AG08396 (cell line): ENCODE measurements at places on chromosomes 2 and 18.

- DNase-seq = no peak
These were observed 22.4 kb upstream of the EML6 start for GRCh38 chr2:54701029-54701428.

DNA sequence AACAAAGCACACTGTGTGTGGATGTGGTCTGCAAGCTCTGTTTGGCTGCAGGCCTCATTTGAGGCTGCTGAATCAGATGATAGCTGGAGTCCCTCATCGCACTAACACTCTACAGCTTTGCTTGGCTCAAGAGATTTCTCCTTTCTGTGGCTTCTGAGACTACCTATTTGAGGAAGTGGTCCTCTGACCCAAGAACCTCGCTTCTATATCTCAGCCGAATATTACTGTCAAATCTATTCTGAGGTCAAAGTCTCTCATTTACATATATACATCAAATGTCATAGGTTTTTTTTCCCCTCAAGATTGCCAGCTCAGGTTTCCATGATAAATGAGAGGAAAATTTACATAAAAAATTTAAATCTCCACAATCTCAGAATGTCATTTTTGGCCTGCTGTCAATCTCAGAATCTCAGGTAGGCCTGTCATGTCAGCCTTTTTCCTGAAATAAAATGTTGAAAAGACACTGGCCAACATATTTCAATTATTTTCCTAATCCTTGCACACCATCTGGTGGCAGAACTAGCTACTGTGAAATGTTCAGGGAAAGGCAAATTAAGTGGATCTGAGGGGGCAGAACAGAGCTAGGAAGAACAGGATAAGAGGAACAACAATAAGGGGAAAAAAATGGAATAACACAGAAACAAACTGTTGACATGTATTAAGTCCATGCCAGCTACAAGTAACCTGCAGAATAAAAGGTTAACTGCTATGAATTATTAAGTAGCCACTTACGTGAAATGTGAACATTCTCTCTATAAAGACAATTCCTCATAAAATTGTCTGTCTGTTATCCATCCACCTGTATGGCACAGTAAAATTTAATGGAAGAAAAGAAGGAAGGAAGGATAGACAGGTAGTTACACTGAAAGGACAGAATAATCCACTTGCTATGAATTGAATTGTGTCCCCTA is 39.3 kb downstream of the AP1S3 start:
- peak; percentile 28 for DNase-seq

DNA sequence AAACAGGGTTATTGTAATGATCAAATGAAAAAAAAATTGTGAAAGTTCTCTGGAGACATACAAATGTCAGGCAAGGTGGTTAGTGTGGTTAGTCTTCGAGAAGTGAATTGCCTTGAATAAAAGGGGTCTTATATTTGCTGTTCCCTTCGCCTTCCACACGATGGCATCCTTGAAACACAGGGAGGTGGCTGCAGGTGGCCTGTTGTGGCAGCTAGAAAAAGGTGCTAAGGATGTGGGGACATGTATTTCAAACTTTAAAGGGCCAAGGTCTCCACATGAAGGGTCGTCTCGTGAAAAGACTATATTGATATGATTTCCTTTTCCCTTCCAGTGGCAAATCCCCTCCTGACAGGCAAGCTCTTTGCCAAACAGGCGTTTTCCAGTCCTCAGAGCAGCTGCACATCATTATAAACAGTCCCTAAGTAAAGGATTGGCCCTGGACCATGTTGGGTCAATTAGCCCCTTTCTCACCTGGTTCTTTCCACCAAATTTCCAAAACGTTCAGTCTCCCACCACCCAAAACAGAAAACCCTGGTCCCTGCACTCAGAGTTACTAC is 68.5 kb downstream of the COPS8 start:
- peak; percentile 46 for DNase-seq

- DNase-seq = no peak
These were observed 55.9 kb upstream of the NARS1 start for GRCh38 chr18:57677262-57678211.

- DNase-seq = no peak
These were observed 328.5 kb downstream of the AGPS start for GRCh38 chr2:177721087-177721486.
